ENCODE measurements at places on chromosomes 5 and 9.

DNA sequence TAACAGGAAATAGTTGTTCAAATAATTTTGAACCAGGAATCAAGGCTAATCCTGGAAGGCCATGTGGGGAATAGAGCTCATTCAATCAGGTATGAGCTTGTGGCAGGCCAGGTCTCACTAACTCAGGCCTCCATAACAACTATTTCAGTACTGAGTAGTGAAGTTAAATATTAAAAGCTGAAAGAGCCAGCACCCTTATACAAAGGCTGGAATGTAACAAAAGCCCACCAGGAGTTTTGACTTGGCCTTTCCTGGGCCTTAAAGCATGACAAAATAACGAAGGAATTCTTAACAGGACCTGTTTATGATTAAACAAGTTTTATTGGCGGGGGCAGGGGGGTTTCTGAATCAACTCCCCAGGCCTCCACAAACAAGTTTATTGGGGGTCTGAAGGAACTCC lies 1146.7 kb downstream of the CDH9 start:
- no peak for DNase-seq

DNA sequence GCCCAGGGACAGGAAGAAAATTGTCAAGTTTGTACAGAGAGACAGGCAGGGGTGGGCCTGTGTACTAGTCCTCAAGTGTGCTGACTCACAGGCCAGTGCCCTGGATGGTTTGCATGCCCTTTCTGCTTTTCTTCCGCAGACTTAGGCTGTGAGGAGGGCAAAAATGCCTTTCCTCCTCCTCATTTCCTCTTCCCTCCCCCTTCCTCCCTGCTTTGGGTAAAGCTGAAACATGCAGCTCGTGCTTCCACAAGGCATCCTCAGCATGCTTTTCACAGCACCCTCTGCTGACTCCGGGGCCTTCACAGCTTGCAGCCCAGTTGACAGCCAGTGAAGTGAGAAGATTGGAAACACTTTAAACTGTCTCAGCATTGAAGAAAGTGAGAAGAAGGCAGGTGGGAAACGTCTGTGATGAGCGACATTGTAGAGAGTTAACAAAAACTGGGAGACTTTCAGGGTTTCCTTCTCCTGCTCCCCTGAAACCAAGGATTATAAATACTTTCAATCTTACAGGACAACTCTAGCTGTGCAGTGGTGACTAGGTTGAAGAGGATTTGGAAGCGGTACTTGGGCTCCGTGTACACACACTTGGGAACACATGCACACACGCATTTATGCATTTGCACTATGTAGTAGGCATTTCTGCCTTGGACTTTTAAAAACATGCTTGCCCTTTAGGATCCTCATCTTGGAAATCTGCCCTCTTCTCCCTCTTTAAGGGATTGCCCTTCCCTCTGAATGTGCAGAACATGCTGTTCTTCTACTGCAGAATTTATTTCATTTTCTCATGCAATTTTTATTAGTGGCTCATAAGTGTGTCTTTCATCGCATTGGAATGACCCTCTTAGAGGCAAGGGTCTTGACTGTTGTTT lies 138.8 kb downstream of the GRIA1 start:
- no peak for DNase-seq

GRCh38 chr9:38079461-38080031 lies 10.5 kb upstream of the SHB start:
- no peak for DNase-seq

DNA sequence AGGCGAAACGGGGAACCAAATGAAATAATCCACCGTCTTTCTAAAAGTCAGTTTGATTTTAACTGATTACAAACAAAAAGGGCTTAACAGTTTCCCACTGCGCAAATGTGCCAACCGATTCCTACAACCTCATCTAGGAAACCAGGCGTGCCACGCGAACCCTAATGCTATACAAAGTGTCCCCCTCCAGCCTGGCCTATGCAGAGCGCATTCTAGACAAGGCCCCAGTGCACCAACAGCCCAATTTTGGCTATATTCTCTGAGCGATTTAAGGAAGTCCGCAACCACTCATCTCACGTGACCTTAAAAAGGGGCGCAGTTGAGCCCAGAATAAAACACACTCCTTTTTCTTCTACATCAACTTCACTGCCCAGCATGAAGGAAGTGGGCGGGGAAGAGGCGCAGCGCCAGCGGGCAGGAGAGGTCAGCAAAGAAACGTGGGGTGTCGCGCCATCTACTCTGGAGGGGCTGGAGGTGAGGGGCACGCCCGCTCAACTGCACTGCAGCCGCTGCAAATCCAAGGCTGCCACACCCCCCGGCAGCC lies 779 bp downstream of the FAM13B start:
- DNase-seq = peak; percentile 55

- no peak for DNase-seq
Measured at GRCh38 chr9:88971131-88971960, 19.9 kb upstream of the S1PR3 start.

DNA sequence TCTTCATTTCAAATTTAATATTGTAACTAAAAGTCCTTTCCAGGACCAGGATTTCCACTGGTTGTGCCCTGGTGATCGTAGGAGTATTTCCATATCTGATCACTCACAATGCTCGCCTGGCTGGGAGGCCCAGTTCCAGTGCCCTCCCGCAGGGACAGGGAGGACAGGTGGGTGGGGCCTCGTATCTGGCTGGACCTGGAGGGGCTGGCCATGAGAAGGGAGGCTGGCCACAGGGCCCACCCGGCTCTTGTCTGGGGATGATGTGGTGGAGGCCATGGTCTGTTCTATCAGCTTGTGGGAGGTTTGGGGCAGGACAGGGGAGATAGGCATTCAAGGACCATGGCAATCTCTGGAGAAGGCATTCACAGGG lies 286.4 kb downstream of the GADD45G start:
- DNase-seq = no peak

DNA sequence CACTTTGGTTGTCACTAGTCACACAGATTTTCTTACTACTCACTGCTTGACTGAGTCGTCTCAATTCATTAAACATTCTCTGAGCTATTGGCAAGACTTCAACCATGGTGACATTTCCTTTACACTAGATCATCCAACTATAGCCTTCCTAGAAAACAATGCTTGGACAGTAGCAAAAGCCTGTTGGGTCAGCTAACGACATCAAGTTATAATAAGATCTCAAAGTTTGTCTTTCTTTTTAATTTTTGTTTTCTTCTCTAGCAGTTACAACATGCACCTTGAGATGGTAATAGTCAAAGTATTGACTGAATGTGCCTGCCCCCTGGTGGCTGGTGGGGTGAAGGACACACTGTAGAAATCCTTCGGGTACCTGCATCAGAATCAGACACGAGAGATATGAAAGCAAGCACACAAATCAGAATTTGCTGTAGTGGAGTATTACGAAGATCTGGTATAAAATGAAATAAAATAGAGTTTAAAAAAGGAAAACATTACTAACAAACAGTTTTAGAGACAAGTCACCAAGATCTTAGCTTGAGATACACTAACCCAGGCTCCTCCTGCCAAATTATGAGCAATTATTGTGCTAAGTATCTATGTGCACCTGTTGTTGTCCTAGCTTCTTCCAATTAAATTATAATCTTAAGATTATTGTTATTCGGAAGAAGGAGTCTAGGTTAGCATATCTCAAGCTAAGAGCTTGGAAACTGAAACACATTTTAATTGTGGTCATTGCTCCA lies 81.2 kb downstream of the ARL15 start:
- peak; percentile 57 for DNase-seq

Measured in CD4-positive, alpha-beta T cell treated with Interleukin-6 at 100 ng/mL for 8 hours (primary cell).